ENCODE measurements at places on chromosomes 7 and 10.

GRCh38 chr10:79097021-79097872 is 28.5 kb downstream of the ZMIZ1 start:
- no peak for DNase-seq

DNA sequence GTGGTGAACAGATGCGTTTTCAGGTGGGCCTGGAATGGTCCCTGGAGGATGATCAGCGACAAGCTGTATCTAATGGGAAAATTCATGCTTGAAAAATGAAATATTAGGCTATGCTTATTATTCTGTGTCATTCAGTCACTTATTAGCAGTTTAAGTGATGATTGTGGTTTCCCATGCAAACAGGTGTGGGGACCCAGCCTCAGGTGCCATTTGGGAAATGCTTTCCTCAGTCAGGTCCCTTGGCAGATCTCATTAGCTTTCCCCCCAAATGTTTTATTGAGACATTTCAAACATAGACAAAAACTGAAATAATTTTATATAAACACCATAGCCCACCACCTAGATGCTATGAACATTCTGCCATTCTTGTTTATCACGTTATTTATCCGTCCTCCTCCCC is 411 bp upstream of the SNX10 start:
- no peak for DNase-seq

GRCh38 chr10:126332576-126332975 is 55.7 kb downstream of the ADAM12 start:
- DNase-seq, result no peak

DNA sequence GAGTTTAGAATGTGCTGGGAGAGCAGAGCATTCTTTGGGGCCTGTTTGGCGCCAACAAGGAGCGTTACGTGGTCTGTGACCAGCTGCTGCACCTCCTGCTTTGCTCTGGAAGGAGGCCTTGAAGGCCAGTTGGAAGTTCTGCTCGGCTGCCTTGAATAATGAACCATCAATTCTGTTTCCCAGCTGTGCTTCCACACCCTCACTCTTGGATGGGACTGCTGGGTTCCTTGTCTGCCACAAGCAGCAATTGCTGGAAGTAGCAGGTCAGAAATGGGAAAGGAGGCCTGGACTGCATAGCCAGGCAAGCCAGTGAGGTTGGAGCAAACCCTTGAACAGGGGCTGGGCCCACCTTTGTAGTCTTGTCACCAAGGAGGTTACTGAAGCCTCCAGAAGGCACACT is 86.6 kb upstream of the INSYN2A start:
- no peak for DNase-seq

- no peak for DNase-seq
Measured at GRCh38 chr7:9017286-9017685, 583.9 kb downstream of the NXPH1 start.

GRCh38 chr7:24572393-24572996 is 757 bp upstream of the PALS2 start:
- peak; percentile 18 for DNase-seq

DNA sequence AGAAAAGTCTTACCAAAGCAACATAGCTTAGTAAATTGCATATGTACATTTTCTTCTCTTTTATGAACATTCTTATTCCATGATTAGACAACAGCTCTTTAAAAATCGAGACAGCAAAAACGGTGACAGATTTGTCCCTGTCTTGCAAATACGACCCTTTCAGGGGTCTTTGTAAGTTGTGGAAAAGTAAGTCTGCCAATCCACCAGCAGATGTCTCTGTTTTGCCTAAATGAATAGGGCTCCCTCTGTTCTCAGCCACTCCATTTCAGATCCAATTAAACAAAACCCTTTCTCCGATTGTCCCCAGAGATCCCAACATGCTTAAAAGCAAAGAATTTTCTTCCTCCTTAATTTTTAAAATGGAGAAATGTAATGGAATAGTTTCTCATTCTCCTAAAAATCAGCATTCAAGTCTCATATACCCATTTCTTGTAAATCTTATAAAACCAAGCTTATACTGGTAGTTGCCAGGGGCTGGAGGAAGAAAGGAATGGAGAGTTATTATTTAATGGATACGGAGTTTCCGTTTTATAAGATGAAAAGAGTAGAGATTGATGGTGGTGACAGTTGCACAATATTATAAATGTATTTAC is 61.0 kb upstream of the NFE2L3 start:
- peak; percentile 43 for DNase-seq

DNA sequence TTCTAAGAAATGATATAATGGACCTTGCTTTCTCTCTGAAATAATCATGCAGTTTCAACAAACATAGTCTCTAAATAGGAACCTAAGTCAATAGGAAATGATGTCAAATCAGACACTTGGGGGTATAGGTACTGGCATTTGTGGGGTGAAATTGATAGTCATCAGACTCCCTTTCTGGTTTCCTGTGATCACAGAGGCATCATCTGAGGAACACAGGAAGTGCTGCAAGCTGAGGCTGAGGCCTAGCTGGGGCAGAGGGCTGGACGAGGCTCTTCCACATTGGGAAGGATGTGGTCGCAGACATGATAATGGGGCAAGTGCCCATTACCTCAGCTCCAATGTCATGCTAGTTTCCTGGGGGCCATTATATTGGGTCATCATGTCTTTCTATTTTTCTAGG is 33.5 kb upstream of the TARP start:
- no peak for DNase-seq

DNA sequence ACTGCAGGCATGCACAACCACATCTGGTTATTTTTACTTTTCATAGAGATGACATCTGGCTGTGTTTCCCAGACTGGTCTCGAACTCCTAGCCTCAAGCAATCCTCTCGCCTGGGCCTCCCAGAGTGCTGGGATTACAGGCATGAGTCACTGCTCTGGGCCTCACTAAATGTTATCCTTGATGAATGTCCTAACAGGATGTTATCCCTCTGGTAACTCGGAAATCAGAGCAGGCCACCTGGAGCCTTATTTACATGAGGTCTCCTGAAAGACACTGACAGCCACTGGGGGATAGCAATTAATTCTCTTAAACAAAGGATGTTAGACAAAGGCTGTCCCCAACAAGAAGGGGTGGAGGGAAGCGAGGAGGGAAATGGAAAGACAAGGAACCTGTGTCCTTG is 4.5 kb upstream of the ZNF438 start:
- peak; percentile 13 for DNase-seq

DNA sequence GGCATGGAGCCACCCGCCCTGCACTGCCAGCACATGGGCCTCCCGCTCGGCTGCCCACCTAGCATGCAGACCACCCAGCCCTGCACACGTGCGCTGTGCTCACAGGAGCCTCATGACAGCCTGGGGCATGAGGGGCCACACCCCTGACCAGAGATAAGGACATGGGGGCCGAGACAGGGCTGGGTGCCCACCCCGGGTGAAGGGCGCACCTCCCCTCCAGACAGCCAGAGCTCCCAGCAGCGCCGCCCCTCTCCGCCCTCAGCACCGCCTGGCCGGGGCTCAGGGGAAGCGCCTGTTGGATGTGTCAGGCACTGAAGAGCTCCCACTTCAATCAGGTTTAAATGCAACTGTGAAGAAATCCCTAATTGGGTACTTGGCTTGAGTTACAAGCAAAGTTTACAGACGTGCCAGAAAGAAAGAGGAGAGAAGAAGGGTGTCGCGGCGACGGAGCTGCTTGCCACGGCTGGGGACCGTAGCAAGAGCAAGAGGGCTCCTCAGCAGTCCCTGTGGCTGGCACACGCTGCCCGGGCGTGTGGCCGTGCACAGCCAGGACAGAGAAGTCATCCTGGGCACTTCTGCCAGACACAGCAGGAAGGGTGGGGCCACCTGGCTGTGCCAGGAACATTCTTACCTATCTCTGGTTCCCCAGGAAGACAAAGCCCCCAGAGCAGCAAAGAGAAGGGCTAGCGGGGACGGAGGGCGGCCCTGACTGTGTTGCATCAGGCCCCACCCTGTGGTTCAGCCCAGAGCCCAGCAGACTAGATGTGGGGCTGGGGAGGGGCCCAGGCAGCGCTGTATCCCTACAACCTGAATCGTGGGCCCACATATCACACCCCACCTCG is 247.4 kb downstream of the ELFN1 start:
- no peak for DNase-seq

DNA sequence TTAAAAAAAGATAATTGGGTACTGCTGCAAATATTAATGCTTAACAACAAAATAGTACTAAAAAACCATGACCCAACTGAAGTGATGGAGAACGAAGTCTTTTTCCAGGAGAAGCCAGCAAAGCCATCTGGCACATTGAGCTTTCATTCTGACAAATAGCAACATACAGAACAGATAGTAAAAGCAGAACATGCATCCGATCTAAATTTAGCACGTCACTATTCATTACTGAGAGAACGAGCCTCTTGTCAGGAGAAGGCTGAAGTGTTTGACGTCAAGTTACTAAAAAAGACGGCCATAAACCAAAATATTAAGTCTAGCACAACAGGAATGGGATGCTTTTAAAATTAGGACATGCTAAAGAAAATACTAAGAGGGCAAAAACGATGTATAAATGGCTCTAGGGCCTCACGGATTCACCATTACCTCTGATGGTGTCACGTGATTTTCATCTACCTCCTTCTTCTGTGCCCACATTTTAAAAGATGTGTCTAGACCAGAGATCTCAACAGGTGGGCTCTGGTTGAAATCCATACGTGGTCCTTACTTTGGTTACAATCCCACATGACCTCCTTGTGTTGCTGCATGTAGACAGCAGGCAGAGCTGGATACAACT is 52.3 kb downstream of the CTBP2 start:
- DNase-seq, result no peak

All from brain microvascular endothelial cell (primary cell).